Activated CD4-positive, alpha-beta memory T cell treated with anti-CD3 and anti-CD28 coated beads, Interleukin-2, amount 10 ng/mL, durations not matched to agents 7 days and 5 days (primary cell): ENCODE measurements at places on chromosomes 11 and 22. TPM values are rescaled to one million over a fixed set of nuclear protein-coding genes. Genes with fewer than 3 reads are reported as not detected.

ANGPTL5 gene
- not detected for total RNA-seq

RNF121 gene
- 28.1 TPM for total RNA-seq

MS4A4E gene
- not detected for total RNA-seq

TSSK2 gene
- total RNA-seq = not detected

IFITM10 gene
- total RNA-seq = 0.70 TPM

SCO2 gene
- 6.4 TPM for total RNA-seq
